ENCODE measurements at places on chromosomes 3 and 15. TPM values are rescaled to one million over a fixed set of nuclear protein-coding genes. Genes with fewer than 3 reads are reported as not detected.

Gene AADAC
- 22.2 TPM for total RNA-seq

Gene OXTR
- total RNA-seq = 10.9 TPM

Gene CHST13
- total RNA-seq = 0.98 TPM

Gene NR1I2
- total RNA-seq = not detected

Gene B3GALNT1
- total RNA-seq = 0.08 TPM

Gene BCL2A1
- total RNA-seq = 18.4 TPM

Gene FBXL22
- 0.27 TPM for total RNA-seq

Gene CNTN3
- not detected for total RNA-seq

Gene U2SURP
- 112 TPM for total RNA-seq

Gene COMMD4
- 193 TPM for total RNA-seq

Gene COLQ
- total RNA-seq = 0.43 TPM

Gene GYG1
- 35.5 TPM for total RNA-seq

Gene OSTN
- total RNA-seq = not detected

Gene LRRN1
- not detected for total RNA-seq

Gene FBXO22
- total RNA-seq = 87.7 TPM

Gene RASGRP1
- 0.38 TPM for total RNA-seq

Gene VGLL4
- total RNA-seq = 32.0 TPM

Gene BCL6
- 4.6 TPM for total RNA-seq

Gene GOLGA8J
- total RNA-seq = not detected

Gene IL20RB
- total RNA-seq = 1.0 TPM

Gene ILDR1
- not detected for total RNA-seq

Gene TSC22D2
- total RNA-seq = 10.5 TPM
